Inflammatory macrophage treated with lipopolysaccharide for 1 hour (primary cell): ENCODE measurements at places on chromosomes 7 and 10.

- no peak for DNase-seq
These were observed 72.6 kb downstream of the AHR start for GRCh38 chr7:17370901-17371585.

DNA sequence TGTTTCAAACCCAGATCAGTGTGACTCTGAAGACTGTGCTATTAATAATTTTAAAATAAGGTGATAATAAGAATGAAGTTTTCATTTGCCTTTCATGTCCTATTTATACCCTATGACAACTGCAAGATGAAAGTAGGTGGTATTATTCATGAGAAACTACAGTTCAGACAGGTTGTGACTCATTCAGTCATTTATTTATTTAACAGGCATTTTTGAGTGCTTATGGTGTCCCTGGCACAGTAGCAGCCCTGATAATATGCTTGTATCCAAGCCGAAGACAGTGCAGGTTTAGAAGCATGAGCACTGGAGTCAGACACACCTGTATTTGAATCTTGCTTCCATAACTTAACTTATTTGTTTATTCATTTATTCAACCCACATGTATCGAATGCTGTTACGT, 87.1 kb downstream of the FZD1 start:
- DNase-seq = no peak

- DNase-seq = no peak
These were observed 112.0 kb downstream of the ZEB1 start for GRCh38 chr10:31431021-31431420.

- no peak for DNase-seq
These were observed 100.9 kb upstream of the PDLIM1 start for GRCh38 chr10:95391581-95392216.

DNA sequence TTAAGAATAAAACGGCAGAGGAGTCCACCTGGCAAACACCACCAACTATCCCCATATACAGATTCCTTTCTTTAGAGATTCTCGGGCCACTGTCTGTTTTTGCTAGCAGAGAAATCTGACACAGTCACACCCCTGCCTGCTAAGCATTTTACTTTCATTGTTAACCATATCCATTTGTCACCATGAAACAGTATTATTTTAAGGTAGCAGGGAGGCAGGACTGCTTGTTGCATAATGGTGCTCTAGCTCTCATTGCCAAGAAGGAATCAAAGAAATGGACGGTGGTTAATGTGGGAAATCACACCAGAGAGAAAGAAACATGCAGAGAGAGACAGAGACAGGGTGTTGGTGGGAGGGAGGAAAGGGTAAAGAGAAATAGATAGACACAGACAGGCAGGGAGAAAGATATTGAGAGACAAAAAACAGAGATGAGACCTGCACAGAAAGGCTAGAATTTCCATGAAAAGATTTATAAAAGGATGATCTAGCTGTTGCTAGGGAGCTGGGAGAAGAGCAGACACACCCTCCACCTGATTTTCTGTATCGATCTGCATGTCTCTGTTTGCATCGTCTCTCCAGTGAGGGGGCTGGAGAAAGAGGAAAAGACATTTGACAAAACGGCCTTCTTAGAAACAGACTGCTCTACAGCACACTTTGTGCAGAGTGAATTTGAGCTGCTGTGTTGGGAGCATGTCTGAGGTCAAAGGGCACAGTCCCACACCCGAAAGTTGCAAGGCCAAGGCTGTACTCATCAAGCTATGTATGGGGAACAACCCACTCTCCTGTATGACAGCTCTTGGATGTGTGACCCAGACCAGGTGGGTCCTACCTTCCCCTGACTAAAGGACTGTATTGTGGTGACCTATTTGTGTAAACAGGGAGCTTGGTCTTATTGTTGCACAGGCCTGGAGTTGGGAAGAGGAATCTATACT, 303.1 kb downstream of the FZD1 start:
- DNase-seq = no peak

GRCh38 chr7:135514856-135515255, 5.0 kb upstream of the CNOT4 start:
- DNase-seq = no peak

GRCh38 chr10:23994459-23995046, 214.4 kb upstream of the KIAA1217 start:
- peak; percentile 1 for DNase-seq

GRCh38 chr7:28706584-28706983, 251.5 kb downstream of the TRIL start:
- no peak for DNase-seq

GRCh38 chr10:31769564-31769963, 159.1 kb downstream of the ARHGAP12 start:
- no peak for DNase-seq

DNA sequence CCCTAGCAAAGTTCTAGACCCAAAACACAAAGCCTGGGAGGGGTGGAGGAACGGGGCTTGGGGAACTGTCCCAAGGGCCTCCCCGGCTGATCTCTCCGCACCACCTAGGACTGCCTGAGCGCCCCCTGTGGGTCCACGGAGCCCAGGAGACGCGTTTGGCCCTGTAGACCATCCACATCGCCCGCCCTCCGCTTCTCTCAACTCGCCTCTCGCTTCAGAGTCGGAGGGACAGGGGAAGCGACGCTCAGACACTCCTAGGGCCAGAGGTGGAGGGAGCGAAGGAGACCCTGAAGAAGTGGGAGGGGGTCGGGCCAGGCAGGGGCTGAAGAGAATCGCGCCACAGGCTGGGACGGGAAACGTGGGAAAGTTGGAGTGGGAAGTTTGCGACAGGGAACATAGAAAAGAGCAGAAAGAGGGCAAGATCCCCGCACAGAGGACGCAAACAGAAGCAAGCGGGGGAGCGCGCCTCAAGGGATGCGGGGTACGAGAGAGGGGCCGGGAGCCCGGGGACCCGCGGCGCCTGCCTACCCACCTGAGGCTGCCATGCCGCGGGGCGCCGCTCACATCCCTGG, 378 bp downstream of the PIK3AP1 start:
- peak; percentile 81 for DNase-seq

DNA sequence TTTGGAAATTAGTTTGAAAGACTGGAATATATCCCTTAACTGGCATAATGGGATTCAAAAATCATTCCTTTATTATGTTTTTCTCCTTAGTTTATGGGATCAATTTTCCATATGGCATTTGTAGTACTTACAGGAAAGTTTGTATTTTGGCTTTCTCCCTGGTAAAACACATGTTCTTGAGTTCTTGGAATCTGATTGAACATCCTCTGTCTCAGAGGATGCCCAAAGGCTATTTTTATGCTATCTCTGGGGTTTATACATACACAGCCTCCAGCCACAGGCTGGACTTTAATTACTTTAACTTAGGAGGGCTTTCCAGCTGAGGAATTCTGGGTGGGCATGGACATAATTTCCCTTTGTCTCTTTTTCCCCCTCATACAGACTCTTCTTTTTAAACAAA, 236.4 kb downstream of the HGF start:
- no peak for DNase-seq

- DNase-seq = no peak
These were observed 336.8 kb downstream of the DNAJB6 start for GRCh38 chr7:157673573-157673972.

- DNase-seq = no peak
These were observed 315.1 kb downstream of the BBS9 start for GRCh38 chr7:33444511-33444910.

DNA sequence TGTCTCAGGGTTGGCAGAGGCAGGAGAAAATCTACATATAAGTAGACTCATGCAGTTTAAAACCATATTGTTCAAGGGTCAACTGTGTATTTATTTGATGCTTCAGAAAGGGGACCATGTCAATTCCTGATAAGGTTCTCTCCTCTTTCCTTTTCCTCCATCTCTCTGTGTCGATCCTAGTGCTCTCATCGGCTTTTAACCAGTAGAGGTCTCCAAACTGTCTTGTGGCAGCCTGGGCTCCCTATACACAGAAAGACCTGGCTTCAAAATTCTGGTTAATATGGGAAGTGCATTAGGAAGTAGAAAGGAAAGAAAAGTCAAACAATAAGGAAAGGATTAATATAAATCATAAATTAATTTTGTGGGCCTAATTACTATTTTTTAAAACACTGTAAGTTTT, 304.4 kb upstream of the C7orf33 start:
- no peak for DNase-seq

DNA sequence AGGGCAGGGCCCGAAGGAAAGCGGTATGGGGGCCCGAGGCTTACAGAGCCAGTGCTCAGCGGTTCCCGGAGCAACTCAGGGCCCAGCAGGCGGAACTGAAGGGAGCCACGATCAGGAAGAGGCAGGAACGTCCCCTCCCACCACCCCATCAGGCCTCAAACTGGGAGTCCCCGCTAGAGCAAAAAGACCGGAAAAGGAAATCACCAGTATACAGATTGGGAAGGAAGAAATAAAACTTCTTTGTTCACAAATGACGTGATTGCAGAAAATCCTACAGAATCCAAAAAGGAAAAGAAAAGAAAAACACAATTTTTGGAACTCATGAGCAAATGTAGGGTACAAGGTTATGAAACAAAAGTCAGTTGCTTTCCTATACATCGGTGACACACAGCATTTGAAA, 21.6 kb upstream of the ZFAND2A start:
- peak; percentile 51 for DNase-seq

GRCh38 chr7:646487-646886, 80.0 kb upstream of the DNAAF5 start:
- DNase-seq = no peak

DNA sequence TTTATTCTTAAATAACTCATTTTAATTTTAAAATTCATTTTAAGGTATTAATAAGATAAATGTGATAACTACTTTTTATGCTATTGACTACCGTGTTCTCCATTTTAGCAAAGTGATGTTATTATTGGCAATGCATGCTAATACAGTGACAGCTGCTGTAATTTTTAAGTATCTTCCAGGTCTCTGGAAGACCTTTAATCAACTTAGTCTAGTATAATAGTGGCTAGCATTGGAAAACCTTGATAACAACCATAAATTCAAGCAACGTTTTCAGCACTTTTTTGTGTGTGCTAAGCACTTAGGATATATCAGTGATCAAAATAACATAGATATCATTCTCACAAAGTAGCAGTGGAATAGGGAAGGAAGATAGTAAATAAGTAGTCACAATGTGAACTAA, 230.9 kb upstream of the MAGI2 start:
- no peak for DNase-seq

DNA sequence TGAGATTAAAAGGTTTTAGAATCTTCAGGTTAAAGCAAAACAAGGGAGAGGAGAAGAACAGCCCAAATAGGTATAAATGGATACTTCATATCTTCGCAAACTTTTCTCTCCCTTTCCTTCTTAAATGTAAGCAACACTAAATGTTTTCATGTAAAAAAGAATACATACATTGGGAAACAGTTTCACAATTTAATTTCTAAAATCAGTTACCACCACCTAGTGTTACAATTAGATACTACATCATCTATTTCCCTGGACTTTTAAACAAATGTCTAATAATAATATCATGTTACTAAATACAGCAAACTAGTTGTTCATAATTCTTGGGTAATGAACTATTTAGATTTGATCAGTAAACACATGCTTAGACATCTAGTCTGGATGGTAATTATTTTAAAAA, 35.8 kb downstream of the MINDY3 start:
- DNase-seq = no peak

GRCh38 chr10:81216949-81217348, 658.0 kb upstream of the NRG3 start:
- DNase-seq = no peak

- DNase-seq = no peak
These were observed 4.1 kb upstream of the RELN start for GRCh38 chr7:103993551-103993950.

GRCh38 chr7:45131891-45132290, 20.4 kb upstream of the TBRG4 start:
- no peak for DNase-seq

- peak; percentile 71 for DNase-seq
These were observed 11.8 kb upstream of the CAMK2G start for GRCh38 chr10:73886085-73886529.

DNA sequence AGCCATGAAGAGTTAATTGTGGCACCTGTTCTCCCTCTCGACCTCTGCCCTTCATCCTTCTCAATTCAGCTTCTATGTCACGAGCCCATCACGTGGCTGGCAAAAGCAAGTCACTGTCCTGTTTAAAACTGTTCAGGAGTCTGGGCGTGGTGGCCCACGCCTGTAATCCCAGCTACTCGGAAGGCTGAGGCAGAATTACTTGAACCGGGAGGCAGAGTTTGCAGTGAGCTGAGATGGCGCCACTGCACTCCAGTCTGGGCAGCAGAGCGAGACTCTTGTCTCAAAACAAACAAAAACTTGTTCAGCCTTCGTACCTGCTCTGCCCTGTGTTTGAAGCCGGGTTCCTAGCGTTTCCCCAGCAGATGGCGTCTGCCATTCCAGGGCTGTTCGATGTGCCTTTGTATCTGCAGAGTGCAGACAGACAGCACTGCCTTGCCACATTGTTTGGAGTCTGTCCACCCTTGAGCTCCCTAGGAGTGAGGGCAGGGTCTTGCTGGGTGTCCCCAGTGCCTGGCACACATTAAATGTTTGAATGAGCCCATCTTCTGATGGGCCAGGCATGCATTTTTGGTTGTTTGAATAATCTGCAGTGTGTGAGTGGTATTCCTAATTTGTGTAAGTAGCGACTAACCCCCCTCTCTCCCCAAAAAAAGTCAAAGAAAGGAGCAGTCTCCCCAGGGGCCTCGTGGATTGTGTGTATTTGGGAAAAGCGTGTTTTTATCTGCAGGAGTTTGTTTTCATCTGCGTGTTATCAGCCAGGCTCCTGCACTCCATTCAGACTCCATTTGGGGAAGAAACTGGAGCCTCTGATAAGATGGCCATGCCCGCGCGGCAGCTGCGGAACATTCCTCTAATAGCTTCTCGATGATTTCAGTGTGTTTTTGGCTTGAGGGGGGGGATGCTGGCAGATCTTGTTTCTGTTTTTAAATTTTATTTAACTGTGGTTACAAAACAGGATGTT, 61.2 kb downstream of the DNAJB6 start:
- no peak for DNase-seq

DNA sequence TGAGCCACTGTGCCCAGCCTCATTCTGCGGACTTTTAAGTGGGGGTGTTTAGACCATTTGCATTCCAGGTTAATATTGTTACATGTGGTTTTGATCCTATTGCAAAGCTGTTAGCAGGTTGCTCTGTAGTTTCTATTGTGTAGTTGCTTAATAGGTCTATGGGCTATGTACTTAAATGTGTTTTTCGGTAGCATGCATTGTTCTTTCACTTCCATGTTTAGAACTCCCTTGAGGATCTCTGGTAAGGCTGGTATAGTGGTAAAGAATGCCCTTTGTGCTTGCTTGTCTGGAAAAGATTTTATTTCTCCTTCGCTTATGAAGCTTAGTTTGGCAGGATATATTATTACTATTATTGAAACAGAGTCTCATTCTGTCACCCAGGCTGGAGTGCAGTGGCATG, 13.4 kb upstream of the LRRD1 start:
- DNase-seq = no peak

GRCh38 chr7:84085147-84085546, 109.4 kb downstream of the SEMA3A start:
- no peak for DNase-seq
